Uterine smooth muscle cell (primary cell): ENCODE measurements at places on chromosomes 6 and 20. TPM values are rescaled to one million over a fixed set of nuclear protein-coding genes. Genes with fewer than 3 reads are reported as not detected.

LY6G6C gene
- total RNA-seq, result not detected in 2 replicates

GLP1R gene
- not detected in 2 replicates for total RNA-seq

CGA gene
- 0.77 TPM in 1 of 2 replicates, not detected in the other for total RNA-seq

SAMD3 gene
- total RNA-seq, result 12.4 and 14.4 TPM in 2 replicates

BPIFA1 gene
- total RNA-seq, result not detected in 2 replicates

KIAA0408 gene
- total RNA-seq, result 1.4 and 1.5 TPM in 2 replicates

ZSCAN26 gene
- total RNA-seq, result 19.4 and 21.9 TPM in 2 replicates

IL17F gene
- not detected in 2 replicates for total RNA-seq
